ENCODE measurements at places on chromosomes 4 and X.
A peak's percentile ranks its signal among the peaks of the same experiment; 100 is the strongest.

DNA sequence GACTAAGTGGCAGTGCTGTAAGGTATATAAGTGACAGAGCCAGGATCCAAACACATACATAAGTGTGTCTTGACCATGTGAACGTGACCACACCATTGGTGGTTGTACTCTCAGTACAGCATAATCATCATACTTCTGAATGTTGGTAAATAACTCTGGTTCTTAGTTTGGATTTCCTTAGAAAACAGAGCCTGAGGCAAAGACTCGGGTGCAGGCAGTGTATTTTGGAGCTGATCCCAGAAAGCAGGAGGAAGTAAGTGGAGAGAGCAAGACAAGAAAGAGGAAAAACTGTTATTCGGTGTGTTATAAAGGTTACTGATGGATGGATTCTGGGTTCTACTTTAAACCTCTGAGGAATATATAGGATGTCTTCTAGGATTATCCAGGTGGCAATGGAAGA, 127.9 kb downstream of the SLC39A8 start:
- DNase-seq = no peak

GRCh38 chr4:22356987-22357596, 158.8 kb downstream of the ADGRA3 start:
- peak; percentile 5 for DNase-seq

DNA sequence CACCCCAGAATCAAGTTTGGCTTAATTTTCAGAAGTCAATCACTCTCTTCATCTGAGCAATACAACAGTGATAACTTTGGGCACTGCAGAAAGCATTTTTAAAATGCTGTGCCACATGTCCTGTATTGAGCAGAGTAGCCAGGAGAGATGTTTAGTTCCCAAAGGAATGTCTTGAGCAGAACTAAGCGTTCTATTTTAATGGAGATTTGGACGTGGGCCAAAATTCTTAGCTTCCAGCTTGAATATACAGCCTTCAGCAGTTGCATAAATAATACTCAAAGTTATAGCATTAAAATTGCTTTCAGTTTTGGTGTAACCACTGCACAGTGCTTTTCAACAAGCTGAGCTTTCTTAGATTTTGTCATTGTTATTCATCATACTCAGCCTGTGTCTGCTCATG, 679.2 kb downstream of the NLGN4X start:
- peak; percentile 6 for DNase-seq

DNA sequence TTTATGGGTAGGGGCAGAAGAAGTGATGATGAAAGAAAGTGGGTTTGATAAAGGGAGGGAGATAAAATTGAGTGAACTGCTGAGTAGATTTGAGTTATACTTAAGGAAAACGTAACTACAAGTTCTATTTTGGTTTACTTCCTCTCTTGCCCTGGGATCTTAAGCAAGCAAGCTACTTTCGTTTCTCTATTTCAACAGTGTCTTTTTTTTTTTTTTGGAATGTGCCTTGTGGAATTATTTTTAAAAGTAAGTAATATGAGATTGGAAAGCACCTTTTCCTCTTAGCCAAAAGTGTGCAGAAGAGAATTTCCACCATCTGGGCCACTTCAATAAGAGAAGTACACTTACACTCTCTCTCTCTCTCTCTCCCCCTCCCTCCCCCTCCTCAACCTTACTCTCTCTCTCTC, 16.0 kb upstream of the C4orf36 start:
- peak; percentile 38 for DNase-seq

DNA sequence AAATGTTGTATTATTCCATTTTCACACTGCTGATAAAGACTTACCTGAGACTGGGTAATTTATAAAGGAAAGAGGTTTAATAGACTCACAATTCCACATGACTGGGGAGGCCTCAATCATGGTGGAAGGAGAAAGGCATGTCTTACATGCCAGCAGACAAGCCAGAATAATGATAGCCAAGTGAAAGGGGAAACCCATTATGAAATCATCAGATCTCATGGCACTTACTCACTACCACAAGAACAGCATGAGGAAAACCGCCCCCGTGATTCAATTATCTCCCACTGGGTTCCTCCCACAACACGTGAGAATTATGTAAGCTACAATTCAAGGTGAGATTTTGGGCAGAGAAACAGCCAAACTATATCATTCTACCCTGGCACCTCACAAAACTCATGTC, 2535.1 kb downstream of the ARAP2 start:
- DNase-seq = no peak

- DNase-seq = no peak
These were observed 28.4 kb downstream of the HAND2 start for GRCh38 chr4:173501592-173502150.

DNA sequence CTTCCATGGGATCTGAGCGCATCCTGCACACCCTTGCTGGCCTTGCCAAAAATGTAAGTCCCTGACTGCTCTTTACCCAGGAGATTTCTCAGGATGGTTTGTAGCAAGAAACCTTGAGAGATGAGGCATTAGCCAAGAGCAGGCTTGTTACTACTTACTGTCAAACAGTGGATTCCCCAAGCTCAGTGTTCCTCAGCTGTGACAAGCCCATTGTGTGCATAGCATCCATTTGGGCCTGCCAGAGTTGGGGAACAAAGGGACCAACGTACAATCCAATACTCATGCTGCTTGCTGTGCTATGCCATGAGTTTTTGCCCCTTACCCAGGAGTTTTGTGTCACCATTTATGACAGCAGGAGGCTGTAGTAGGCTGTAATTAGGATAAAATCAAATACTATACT, 267.6 kb downstream of the TENM3 start:
- no peak for DNase-seq

- DNase-seq = peak; percentile 89
These were observed 78.8 kb downstream of the RLIM start for GRCh38 chrX:74535408-74536151.

GRCh38 chr4:165588534-165589315, 209.9 kb downstream of the CPE start:
- DNase-seq = no peak

- DNase-seq = no peak
These were observed 83.4 kb downstream of the TNIP2 start for GRCh38 chr4:2672700-2673099.

- no peak for DNase-seq
These were observed 39.8 kb downstream of the XIAP start for GRCh38 chrX:123899701-123900100.

- DNase-seq = no peak
These were observed 90.7 kb downstream of the CDS1 start for GRCh38 chr4:84673475-84674240.

GRCh38 chr4:153471698-153472093, 5.5 kb downstream of the TMEM131L start:
- no peak for DNase-seq

- DNase-seq = peak; percentile 20
These were observed 18.3 kb upstream of the GPR101 start for GRCh38 chrX:137051978-137052642.

- DNase-seq = peak; percentile 20
These were observed 2127.3 kb downstream of the PCDH7 start for GRCh38 chr4:32847461-32847860.

DNA sequence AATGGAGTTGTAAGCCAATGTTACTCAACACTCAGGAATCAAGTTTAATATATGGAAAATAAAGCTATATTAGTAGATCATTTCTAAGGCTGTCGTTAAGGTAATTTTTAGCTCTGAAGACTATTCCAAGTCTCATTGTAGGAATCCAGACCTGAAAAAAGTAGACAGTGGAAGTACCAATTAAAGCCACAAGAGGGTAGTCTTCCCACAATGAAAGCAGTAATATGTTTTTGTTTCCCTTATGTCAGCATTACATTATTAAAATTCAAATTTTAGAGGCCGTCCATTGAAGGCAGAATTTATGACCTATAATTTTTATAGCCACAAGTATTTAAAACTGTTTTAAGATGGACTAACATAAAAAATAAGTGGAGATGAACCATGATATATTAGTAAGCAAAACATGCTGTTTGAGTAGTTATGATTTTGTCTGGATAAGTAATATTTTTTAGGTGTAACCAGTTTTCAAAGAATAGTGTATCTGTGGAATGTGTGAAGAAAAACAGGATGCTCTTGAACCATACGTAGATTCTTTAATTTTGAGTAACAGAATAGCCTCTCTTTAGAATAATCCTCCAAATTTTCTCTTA, 372.6 kb upstream of the TECRL start:
- peak; percentile 23 for DNase-seq

DNA sequence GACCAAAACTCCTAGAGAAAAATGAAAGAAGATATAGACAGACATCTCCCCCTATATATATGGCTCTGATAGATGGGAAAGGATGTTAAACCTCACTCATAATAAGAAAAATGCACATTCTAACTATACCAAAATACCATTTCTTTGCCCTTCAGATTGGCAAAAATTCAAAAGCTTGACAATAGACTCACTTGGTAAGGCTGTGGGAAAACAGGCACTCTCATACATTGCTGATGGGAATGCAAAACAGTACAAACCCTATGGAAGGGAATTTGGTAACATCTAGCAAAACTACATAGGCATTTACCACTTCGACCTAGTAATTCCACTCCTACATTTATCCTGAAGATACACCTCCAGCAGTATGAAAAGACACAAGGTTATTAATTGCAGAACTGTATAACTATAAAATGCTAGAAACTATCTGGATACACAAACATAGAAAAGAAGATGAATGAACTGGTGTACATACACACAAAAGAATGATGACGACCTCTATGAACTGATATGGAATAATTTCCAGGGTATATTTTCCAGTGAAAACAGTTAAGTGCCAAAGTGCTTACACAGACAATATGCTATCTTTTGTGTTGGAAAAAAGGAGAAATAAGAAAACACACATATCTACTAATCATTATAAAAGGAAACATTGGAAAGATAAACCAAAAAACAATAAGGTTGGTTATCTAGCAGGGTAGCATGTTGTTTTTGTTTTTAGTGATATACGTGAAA, 48.5 kb downstream of the WDFY3 start:
- DNase-seq = no peak

DNA sequence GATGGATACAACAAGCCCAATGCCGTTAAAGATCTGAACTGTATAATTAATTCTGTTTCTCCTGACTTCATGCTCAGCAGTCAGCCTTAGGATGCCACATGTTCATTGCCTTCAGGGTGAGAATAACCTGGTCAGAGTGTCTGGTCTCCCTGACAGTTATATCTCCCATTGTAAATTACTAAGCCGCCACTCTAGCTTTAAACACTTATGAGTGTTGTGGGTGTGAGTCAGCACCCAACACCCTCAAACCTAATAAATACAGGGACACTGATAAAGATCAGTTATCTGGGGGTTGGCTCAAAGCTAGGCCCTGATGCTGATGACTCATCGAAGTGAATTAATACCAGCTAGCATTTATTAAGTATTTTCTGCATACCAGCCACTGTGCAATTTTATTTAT, 64.9 kb upstream of the DYNLT3 start:
- peak; percentile 15 for DNase-seq

DNA sequence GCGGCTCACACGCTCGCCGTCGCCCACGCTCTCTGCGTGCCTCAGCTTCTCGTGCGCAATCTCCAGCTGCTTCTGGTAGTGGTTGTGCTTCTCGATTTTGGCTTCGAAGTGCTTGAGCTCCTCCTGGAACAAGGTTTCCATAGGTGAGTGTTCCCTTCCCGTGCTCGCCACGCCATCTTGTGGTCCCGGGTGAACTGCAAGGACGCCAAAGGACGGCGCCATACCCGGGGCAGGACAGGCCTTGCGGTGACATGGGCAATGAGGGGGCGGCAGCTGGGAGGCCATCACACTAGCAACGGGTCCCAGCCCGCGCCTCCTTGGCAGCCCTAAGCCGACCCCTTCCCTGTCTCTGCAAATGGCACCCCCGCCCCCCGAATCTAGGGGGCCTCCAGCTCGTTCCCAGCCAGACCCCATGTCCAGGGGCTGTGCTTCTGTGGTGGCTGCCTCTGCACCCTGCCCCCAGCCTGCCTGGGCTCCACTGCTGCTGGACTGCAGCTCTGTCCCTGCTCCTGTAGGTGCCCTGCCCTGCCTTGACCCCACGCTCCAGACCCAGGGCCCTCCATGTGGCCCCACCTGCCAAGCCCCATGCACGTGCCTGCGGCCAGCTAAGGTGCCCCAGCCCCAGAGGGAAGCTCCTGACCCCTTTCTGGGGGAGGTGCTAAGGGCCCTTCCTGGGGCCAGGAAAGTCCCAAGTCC, 17.3 kb downstream of the LRPAP1 start:
- DNase-seq = no peak

DNA sequence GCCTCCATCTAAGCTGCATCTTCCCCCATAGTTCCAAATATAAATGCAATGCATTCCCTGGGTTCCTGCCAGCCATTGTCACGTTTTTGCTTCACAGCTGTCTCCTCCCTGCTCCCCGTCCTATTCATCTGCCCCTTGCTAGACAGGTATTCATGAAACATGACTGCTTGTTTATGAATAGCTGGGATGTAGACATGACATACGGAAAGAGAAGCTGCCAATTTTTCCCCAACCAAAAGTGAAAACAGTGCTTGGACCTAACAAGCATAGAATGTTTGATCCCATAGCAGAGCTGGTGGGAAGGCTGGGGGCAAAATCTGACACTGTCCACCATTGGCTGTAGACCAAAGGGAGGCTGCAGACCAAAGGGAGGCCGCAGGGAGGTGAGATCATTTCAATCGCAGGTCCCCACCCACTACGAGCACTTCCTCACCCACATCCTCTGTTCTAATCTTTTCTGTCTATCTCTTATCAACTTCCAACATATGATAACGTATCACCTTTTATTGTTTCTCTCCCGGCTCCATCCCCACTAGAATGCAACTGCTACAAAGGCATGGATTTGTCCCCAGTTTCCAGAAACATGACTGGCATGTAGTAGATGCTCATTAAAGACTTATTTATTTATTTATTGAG, 8.5 kb upstream of the GYG2 start:
- DNase-seq = no peak

DNA sequence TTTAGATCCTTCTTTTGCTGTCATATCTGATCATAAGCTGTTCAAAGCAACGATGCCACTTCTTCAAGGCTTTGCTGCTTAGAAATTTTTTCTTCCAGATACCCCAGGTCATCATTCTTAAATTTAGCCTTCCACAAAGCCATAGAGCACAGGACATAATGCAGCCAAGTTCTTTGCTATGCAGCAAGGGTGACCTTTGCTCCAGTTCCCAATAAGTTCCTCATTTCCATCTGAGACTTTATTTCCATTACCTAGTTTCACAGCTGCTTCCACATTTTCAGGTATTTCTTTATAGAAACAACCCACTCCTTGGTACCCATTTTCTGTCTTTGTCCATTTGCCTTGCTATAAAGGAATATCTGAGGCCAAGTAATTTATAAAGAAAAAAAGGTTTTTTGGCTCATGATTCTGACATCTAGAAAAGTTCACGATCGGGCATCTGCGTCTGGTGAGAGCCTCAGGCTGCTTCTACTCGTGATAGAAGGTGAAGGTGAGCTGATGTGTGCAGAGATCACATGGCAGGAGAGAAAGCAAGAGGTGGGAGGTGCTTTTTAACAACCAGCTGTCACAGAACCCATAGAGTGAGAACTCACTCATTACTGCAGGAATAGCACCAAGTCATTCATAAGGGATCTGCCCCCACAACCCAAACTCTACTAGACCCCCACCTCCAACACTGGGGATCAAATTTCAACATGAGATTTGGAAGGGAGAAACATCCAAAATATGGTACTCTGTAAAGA, 11.8 kb upstream of the TASL start:
- no peak for DNase-seq

GRCh38 chrX:3044671-3045070, 3.4 kb downstream of the ARSF start:
- DNase-seq = no peak

Data from muscle of back (tissue), 13 donors.